Activated T-cell treated with anti-CD3 and anti-CD28 coated beads for 48 hours (primary cell): ENCODE measurements at places on chromosomes 1 and 21.

DNA sequence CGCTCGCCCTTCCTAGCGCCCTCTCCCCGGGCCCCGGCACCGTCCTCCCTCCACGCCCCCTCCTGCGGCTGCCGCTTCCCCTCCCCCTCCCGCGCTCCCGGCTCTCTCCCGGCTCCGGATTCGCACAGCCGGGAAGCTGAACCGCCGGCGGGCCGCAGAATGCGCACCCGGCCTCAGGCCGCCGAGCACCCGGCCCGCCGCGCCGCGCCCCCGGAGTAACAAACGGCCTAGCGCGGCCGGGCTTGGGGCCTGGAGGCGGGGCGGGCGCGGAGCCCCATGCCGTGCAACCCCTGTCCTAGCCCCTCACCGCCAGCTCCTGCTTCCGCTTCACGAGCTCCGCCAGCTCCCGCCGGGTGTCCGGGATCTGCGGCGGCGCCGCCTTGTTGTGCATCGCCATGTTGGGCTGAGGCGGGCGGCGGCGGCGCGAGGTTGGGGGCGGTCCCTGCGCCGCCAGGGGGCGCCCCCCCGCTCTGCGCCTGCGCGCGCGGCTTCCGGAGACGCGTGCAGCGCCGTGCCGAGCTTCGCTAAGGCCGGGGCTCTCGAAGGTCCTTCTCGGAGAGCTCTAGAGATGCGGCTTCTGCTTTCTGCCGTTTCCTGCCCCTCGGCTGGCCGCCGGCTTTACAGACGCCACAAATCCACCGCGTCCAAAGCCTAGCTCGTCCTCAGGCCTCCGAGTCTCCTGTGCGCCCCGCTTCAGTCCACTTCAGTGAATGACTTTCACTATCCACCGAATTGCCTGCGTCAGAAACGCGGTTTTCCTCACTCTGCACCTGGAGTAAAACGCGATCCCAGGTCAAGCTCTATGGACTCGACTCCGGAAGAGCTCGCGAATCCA, at the start of gene MEAF6:
Gene MEAF6 (minus strand): TSS at position 417 of the 835 bp plus-strand sequence. CDS start 20 bp downstream, at position 397.
- DNase-seq = peak; percentile 83

- no peak for DNase-seq
These were observed 3.0 kb upstream of the TCEA3 start for GRCh38 chr1:23427550-23427949.

- DNase-seq = no peak
These were observed 2.7 kb downstream of the DHRS3 start for GRCh38 chr1:12615159-12615864.

GRCh38 chr1:172117800-172118199, 276.5 kb downstream of the DNM3 start:
- no peak for DNase-seq

GRCh38 chr1:35361638-35362037, 93.1 kb downstream of the ZMYM4 start:
- no peak for DNase-seq
